Stimulated activated CD4-positive, alpha-beta T cell treated with anti-CD3 and anti-CD28 coated beads, TNF-alpha, amount 100 ng/mL, for 4 hours (primary cell): ENCODE measurements at places on chromosomes 5 and 9.

DNA sequence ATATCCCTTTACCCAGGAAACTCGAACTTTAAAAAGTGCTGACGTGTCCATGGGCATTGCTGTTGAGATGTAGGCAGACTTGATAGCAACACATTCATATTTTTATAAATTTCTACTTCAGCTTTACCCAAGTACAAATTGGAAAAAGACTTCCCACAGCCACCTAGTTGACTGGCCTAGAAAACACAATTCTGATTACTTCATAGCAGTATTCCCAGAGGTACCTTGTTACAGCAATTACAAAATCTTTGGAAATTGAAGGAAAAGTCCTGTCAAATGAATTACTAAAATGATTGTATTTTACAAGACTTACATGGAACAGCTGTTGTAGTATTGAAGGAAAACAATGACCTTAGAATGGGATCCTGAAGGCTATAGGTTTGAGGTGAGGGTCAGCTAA, 130.7 kb upstream of the NREP start:
- DNase-seq: no peak

DNA sequence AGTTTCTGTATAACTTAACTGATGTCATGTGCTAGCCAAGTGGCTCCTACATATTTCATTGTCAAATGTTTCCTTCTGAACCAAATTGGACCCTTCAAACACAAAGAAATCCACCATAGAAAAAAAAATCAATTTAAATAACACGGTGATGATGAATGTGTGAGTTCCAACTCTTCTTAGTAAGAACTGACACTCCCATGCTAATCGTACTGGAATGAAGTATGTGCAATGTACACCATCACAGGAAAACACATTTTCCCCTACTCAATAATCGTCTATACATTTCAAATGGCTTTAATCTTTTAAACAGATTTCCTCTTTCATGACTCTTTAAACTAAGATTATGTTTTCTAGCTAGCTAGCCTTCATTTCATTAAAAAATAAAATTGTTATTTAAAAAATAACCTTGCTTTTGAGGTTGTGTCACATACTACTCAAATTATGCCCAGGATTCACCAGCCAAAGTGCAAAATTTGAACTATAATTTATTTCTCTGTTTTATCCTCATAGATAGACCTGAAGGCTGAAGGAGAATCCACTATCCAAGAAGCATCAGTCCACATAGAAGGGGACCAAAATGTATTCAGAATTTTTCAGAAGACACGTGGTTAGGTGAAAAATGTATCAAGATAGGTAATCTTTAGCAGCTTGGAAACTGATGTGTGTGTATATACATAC, 131.0 kb upstream of the ITGA1 start:
- DNase-seq: no peak

- no peak for DNase-seq
Observed at GRCh38 chr9:129567842-129568559, 52.9 kb downstream of the C9orf50 start.

- no peak for DNase-seq
Observed at GRCh38 chr5:85952680-85953079, 665.1 kb upstream of the COX7C start.

DNA sequence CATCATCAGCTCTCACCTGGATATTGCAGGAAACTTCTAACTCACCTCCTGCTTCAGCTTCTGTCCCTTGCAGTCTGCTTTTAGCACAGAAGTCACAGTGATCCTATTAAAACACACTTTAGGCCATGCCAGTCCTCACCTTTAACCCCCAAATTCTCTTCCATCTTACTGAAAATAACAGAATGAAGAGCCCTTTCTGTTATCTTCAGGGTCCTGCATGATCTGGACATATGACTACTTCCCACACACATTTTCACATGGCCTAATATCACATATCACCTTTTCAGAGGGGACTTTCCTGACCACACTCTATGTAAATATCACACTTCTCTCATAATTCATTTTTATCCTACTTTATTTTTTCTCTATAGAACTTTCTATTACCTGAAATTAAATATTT, 550.6 kb upstream of the CLINT1 start:
- DNase-seq: no peak

DNA sequence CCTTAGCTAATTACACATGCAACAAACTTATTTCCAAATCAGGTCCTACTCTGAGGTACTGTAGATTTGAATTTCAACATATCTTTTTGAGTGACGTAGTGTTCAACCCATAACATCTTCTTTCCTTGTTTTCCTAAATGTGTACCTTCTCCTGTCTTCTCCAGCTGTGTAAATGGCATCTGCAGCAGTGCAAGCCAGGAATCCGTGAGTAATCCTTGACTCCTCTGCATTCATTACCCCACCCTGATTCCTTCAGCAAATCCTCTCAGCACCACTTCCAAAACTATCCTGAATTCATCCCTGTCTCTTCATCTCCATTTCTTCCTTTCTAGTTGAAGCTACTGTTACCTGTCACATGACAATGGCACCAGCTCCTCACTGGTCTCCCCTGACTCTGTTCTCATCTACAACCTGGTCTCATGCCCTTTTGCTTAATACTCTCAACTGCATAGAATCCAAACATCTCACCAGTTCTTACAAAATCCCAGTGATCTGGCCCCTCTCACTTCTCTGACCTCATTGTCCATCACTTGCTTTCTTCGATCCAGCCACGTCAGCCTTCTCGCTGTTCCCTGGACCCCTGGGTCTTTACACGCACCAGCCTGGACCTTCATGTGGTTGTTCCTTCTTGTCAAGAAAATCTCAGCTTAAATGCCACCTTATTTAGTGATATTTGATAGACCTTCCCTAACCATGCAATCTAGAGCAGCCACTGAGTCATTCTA, 14.6 kb upstream of the TRAF1 start:
- DNase-seq: no peak

- no peak for DNase-seq
Observed at GRCh38 chr5:100950985-100951384, 47.9 kb upstream of the ST8SIA4 start.

GRCh38 chr9:86500667-86501435, 146.6 kb upstream of the TUT7 start:
- no peak for DNase-seq

DNA sequence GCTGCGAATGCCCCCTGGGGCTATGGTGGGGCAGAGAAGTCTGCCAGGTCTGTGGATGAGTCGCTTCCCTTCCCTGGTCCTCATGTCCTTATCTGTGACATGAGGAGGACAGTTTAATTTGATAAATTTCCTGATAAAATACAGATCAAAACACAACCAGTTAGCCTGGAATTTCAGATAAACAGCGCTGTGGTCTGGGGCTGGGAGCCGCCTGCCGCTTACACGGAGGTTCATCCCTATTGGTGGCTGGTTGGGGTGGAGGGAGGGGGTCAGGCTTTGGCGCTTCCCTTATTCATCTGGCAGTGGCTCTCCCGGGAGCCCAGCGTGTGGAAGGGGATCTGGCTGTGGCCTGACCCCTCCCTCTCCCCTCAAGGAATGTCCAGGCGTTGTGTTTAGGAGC, 17.9 kb downstream of the CRB2 start:
- no peak for DNase-seq

DNA sequence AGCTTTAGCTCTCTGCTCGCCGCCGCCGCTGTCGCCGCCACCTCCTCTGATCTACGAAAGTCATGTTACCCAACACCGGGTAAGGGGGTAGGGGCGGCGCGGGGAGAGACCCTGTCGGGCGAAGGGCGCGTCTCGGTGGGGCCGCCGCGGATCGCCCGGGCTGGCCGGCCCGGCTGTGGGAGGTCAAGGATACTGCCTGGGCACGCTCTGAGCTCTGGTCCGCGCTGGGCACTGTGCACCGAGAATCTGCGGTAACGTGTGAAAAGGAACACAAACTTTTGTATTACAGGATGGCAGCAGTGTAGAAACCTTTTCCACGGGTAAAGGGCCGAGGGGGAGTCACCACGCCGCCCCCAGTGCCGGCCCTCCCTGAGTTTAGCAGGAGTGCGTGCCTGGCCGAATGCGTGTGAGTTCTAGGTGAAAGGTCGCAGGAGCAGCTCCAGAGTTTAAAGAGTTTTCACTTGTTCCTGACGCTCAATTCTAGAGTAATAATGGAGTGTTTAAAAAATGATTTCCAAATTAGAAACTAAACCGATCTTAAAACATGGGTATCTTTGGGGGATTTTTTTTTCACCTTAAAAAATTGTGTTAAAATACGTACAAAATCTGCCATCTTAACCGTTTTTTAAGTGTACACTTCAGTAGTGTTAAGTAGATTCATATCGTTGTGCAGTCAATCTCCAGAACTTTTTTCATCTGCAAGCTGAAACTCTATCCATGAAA, at the start of gene HSDL2:
TSS of gene HSDL2 (plus strand) at position 7 of the 723 bp plus-strand sequence. CDS start at position 63, 56 bp downstream.
- no peak for DNase-seq

- DNase-seq: no peak
Observed at GRCh38 chr5:4941957-4942830, 197.9 kb upstream of the ADAMTS16 start.

DNA sequence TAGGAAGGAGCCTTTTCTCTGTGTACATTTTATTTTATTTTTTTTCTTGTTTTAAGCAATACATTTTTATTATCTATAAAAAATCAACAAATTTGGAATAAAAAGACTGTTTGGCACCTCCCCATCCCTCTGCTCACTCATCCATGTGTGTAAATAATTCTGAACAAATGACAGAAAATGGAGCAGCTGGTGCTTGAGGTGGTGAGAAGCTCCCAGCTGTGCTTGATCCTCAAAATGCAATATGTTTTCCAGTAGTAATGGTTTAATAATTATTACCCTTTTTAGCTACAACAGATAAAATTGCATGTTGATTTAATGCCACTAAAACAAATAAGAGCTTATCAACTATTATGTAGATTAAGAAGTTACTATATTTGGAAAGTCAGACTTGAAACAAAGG, 132.5 kb downstream of the CDH18 start:
- DNase-seq: no peak

GRCh38 chr9:116151966-116152381, 1.6 kb upstream of the PAPPA start:
- DNase-seq: no peak

DNA sequence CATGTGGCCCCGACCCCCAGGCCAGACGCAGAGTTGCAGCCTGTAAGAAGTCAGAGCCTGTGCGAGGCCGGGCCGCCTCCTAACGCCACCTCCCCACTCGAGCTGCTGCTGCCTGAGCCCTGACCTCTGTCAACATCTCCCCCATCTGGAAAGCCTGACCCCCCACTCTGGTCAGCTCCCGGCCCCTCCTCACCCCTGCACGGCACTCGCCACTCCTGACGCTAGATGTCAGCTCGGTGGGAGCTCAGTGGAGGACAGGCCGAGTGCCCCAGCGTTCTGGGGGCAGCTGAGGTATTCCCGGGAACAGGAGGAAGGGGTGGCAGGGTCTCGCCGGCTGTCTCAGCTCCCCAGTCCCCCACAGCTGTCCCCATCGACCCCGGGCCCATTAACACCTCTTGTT, 19.9 kb downstream of the LHX3 start:
- no peak for DNase-seq
